ENCODE measurements at places on chromosomes 11 and 22.

DNA sequence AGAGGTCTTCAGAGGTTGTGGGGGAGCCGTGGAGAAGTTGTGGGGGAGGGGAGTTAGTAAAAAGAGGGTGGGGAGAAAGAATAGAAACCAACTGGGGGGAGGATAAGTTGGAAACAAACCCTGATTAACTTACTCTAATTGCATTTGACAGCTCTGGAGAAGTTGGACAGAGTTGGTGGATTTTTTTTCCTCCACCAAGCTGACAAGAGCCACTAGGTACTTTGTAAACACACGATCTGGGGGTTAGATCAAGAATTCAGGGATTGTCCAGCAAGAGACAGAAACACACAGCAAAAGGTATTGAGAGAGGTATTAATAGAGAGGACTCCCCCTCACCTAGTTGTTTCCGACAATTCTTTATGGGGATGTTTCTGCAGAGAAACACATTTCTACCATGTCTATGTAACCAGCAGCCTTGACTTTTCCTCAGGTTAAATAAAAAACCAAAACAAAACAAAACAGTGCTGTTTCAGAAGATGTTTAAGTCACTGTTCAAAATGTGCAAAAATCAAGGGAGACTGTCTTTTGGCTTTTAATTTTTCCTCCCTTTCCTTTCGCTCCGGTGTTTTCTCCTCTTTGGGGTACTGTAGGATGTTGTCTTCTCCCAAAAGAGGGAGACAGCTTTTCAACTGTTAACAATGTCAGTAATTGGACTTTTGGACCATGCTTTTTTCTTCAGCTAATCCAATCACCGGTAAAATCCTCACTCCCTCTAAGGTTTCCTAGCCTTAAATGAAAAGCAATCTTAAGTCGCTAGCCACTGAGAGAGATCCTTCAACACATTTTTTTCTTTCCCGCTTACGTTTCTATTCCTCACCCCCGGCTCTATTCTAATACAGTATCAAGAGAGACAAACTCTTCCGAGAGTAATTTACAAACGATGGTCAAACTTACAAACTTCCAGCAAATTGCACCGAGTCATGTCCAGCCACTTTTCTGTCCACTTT, 708 bp downstream of the MAML2 start:
- DNase-seq: no peak

- no peak for DNase-seq
Measured at GRCh38 chr11:91828901-91829300, 395.7 kb upstream of the FAT3 start.

- DNase-seq: no peak
Measured at GRCh38 chr11:112611771-112612170, 349.4 kb upstream of the NCAM1 start.

DNA sequence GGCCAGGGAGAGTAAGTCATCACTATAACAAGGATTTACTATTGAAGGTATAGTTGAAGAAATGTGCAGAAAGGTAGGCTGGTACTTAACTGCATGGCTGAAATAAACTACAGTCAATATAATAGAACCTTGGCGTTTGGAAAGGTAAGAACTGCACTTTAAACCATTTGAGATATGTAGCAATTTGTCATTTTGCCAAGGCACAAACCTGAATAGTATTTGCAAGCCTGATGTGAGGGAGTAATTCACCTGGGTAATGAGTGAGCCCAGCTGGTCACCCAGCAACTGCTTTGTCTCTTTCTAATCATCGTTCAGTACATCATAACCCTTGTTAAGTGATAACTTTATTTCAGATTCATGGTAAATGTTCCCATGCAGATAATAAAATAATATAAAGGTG, 62.3 kb upstream of the SCUBE2 start:
- DNase-seq: no peak

DNA sequence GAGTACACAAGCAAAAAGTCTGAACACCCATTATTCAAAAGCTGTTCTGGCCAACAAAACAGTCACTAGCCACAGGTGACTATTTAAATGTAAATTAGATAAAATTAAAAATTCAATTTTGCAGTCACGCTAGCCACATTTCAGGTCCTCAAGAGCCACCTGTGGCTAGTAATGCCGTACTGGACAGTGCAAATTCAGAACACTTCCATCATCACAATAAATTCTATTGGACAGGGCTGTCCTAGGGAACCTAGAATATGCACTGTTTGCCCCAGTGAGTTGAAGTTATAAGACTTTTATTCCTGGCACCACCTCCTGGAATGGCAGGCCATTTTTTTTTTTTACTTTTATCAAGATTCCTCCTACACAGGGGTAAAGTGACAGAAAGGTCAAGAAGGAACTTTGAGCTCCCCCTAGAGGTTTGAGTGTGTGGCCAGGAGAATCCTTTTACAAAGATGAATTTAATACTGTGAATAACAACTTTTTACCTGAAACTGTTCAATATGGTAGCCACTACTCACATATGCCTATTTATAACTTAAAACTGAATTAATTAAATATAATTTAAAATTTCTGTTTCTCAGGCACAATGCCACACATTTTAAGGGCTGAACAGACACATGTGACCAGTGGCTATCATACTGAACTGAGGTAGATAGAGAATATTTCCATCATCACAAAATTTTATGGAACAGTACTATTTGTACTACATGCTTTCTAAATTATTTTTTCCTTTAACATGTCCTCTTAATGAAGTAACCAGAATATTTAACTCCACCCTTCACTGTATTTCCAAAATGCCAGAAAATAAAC, 6.5 kb downstream of the MSANTD2 start:
- no peak for DNase-seq

- DNase-seq: no peak
Measured at GRCh38 chr11:115361025-115361424, 143.2 kb downstream of the CADM1 start.

DNA sequence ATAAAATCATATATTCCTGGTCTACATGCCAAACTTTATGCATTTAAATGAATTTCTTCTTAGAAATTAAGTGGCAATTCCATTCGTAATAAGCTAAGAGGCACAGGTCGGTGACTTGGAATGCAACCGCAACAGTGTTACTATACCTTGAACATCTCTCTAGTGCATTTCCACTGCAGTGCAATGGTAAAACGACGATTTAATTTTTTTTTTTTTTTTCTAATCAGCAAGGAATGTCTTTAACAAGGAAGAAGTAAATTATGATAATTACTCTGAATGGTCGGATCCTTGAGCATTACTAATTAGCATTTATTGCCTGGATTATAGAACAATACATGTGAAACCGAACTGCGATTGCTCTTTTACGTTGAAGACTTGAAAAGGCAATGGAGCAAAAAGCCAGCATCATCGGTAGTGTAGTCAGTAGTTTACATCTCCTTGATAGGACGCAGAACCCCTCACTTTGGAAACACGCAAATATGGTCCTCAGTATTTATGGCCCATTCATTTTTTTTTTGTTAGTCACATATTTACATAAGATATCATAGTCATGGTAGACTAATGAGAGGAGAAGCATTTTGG, 20.2 kb downstream of the BLID start:
- DNase-seq: no peak

- DNase-seq: no peak
Measured at GRCh38 chr11:62497132-62497801, 49.3 kb downstream of the AHNAK start.

DNA sequence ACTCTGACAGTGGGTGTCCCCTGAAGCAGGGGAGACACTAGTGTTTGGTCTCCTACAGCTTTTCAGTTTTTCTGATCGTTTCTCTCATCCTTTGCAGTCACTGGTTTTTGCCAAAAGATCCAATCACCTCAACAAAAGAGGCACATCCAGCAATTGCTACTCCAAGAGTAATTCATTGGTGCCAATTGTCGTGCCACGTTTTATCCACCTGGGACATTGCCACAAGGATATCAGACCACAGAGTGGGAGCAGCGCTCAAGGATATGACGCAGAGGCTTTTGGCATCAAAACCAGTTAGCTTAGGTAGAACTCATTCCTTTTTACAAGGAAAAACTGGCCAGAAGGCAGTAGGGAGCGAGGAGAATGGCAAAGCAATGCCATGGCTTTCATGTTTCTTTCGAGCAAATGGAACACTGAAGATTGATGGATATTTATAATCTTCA, 40.9 kb upstream of the BLID start:
- DNase-seq: no peak

- no peak for DNase-seq
Measured at GRCh38 chr11:12177739-12178338, 67.4 kb downstream of the MICAL2 start.

- no peak for DNase-seq
Measured at GRCh38 chr11:127133061-127133460, 132.5 kb upstream of the KIRREL3 start.

DNA sequence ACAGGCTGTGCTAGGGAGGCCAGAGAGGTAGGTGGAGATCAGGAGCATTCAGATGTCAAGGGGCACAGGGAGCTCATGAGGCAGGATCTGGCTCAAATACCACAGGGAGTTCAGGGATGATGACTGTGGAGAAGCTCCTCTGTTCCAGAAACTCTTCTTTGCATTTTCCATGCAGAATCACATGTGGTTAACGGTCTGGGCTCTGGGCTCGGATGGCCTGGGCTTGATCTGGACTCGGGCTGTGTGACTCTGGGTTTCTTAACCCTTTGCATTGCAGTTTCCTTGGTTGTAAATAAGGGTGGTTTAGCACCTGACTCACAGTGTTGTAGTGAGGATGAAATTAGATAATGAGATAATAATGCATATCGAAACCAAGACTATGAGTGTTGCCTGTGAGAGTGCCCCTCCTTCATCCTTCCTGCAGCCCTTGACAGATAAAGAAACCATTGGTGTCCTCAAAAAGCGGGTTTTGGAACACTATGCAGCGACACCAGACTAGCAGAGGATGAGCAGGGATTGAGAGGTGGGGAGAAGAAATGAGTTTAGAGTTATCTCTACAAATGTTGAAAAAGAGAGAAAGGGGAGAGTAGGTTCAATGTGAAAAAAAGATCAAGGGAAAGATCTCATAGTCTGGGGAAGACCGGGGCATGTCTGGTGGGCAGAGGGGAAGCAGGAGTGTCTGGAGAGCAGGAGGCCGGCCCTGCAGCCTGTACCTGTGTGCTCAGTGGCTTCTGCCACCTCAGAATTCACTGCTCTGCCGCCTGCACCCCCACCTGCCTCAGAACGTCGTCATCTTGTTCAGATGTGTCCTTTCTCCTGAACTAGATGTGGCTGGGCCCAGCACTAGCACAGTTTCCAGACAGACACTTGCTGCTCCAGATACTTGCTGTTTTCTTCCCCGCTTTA, 197.8 kb upstream of the SORL1-AS1 start:
- DNase-seq: no peak

GRCh38 chr11:68354148-68354872, 41.9 kb downstream of the LRP5 start:
- no peak for DNase-seq

DNA sequence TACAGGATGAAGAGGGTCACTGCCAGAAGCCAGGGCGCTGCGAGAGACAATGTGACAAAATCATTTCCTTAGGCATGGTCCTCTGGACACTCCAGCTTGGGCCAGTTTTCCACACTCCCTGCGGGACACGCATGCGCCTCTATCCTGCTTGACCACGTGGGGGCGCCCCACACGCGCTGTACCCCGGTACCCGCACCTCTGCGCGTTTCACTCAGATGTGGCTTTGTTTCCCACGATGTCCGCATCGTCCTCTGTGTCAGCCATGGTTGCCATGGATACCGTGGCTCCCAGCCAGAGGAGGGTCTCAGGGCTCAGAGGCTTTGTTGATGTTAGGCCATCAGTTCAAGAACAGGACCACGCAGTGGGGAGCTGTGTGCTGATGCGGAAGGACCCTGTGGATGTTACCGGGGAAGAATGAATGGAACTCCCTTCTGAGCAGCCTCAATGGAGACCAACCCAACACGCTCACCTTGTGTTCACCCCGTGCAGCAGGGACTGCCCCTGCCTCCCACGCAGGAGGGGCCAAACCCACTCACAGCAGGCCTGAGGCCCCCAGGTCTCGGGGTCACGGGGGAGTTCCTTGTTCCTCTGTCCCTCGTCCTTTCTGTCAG, 101.1 kb upstream of the SLC22A12 start:
- DNase-seq: no peak

GRCh38 chr11:119722281-119722794, 6.7 kb downstream of the NECTIN1 start:
- DNase-seq: no peak

DNA sequence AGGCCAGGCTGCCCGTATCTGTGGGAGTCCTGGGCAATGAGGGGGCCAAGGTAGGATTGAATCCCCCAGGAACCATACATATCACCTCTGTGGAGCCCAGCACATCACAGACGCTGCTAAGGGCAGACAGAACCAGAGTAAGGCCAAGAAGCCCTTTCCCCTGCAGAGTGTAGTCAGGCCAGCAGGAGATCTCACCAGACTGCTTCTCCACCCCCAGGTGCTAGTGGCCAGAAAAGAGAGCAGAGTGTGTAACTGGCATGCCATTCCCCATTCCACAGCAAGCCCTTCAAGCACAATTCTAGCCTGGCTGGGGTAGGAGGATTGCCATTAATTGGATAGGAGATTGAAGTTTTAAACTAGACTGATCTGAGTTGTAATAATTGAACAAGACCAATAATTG, 28.0 kb upstream of the FCHSD2 start:
- no peak for DNase-seq

- DNase-seq: no peak
Measured at GRCh38 chr11:125926682-125927081, 19.2 kb upstream of the VSIG10L2 start.

DNA sequence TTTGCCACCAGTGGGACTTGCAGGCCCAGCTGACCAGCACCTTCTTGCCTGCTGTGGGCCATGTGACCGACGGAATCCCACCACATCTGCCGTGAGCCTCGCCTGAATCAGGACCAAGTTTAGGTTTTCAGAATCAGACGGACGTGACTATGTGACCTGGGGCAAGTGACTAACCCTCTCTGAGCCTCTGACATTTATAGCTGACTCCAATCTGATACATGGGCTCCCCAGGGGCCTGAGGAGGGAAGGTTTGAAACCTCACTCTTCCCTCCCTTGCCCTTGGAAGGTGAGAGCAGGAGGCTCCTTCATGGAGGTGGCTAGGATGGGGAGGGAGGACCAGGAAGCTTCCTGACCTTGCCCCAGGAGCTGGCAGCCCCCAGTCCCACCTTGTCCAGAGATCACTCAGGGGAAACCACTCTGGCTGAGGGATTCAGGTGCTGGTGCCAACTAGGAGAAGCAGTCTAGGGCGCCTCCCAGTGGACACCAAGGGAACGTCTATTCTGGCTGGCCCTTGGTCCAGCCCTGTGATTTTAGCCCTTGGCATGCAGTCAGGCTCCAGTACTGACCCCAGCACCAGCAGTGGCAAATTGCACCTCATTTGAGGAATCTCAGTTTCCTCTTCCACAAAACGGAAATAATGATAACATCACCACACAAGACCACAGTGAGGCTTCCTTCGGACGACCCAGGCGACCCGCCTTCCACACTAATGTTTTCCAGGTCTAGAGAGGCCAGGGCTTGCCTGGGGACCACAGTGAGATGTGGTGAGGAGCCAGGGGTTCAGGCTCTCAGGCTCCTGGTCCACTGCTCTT, 47.2 kb upstream of the SYT7 start:
- DNase-seq: no peak

- no peak for DNase-seq
Measured at GRCh38 chr11:22161489-22161888, 31.4 kb upstream of the ANO5 start.

- no peak for DNase-seq
Measured at GRCh38 chr11:126502159-126502558, 146.7 kb downstream of the ST3GAL4 start.
